ENCODE measurements at places on chromosomes 5 and 9. TPM values are rescaled to one million over a fixed set of nuclear protein-coding genes. Genes with fewer than 3 reads are reported as not detected.

Gene PKD2L2
- total RNA-seq: not detected

Gene PPP3R2
- total RNA-seq: not detected

Gene NRG2
- 2.3 TPM for total RNA-seq

Gene GRXCR2
- total RNA-seq: not detected

Gene TAF11L14
- not detected for total RNA-seq

Gene CAVIN4
- 0.21 TPM for total RNA-seq

Gene C6
- 0.49 TPM for total RNA-seq

GRCh38 chr9:129319076-129319937 is 141.2 kb upstream of the IER5L start:
- no peak for DNase-seq

DNA sequence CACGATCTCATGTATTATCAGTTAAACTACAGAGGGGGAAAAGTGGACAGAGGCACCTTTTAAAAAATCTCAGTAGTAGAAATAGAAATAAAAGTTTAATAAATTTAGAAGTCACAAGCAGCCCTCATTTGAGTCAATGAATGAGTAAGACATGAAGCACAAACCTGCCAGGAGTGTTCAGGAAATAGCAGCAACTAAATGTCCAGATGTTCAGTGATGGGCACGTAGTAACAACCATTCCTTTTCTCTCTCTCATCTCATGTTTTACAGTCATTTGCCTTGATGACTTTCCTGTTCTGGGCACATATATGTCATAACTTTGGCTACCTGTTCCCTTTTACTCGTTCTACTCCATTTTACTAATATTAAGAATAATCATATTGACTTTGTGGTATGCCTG is 17.7 kb downstream of the ISOC1 start:
- DNase-seq: no peak

DNA sequence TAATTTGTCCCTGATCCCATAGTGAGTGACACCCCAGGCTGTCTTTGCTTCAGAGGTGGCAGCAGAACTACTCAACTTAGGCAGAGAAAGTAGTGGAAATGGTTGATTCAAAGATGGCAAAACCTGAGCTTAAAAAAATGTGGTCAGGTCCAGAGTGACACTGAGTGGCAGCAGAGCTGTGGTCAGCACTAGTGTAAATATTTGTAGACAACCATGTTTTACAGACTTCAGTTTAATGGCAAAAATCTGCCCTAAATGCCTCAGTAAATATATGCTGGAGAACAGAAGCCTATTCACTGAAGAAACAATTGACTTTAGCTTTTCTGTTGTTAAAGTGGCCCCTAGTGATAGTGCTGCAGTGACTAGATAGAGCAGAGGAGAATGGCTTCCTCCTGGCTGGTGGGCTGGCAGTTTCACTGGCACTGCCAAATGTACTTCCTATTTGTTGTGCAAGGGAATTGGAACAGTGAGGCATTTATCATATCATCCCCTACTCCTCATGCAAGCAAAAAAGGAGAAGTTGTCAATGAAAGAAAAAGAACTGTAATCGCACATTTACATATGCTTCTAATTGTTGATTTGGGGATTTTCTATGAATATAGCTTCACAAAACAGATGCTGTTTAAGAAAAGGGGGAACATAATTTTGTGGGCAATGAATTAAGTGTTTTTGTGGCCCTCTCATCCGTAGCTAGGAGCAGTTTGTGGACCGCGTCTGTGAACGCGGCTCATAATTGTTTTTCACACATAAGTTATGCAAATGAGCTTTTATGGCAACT is 12.0 kb downstream of the PBX3 start:
- DNase-seq: no peak

- no peak for DNase-seq
Measured at GRCh38 chr5:168316139-168316578, 24.7 kb downstream of the WWC1 start.

DNA sequence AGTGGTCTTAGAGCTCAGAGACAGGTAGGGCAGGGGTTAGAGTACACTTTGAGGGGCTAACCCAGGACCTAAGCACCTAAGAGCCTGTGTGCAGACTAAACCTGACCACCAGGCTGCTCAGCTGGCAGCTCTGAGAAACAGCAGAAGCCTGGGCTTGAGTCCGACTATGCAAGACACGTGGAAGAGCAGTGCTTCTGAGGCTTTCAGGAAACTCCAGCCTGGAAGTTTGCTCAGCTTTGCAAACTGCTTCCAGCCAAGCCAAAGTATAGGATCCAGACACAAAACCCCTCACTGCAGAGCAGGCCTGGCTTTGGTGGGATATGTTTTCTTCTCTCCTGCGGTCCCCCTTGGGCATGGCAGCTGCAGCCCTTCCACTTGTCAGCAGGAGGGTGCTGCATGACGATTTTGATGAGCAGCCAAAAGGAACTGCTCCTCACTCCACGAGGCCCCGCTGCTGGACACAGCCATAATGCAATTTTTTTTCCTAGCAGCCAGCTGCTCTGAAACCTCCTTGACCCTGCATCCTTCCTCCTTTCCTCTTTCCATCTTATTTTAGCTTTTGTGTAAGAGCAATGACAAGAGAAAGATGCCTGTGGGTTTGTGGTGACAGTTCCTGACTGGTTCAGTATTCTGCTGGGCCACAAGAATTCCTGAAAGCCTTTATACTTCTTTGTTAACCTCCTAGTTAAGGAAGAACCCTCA is 123.1 kb downstream of the LIFR start:
- DNase-seq: no peak

GRCh38 chr9:127927988-127928675 is 2.4 kb downstream of the PIP5KL1 start:
- DNase-seq: no peak

GRCh38 chr5:93793159-93793781 is 51.9 kb upstream of the POU5F2 start:
- no peak for DNase-seq

DNA sequence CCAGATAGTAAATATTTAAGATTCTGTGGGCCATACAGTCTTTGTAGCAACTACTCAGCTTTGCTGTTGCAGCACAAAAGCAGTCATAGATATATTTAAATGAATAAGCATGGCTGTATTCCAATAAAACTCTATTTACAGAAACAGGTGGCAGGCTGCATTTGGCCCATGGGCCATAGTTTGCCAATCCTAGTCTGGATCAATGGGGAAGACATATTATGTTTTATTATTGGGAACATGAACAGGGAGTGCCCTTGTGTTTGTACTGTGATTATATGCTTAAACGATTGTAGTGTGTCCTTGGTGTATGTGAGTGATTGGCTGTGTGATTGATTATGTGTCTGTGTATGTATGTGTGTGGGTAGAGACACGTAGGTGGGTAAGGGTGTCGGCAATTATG is 12.0 kb upstream of the CCL27 start:
- no peak for DNase-seq

GRCh38 chr5:10578293-10578665 is 14.4 kb downstream of the ANKRD33B start:
- DNase-seq: no peak

DNA sequence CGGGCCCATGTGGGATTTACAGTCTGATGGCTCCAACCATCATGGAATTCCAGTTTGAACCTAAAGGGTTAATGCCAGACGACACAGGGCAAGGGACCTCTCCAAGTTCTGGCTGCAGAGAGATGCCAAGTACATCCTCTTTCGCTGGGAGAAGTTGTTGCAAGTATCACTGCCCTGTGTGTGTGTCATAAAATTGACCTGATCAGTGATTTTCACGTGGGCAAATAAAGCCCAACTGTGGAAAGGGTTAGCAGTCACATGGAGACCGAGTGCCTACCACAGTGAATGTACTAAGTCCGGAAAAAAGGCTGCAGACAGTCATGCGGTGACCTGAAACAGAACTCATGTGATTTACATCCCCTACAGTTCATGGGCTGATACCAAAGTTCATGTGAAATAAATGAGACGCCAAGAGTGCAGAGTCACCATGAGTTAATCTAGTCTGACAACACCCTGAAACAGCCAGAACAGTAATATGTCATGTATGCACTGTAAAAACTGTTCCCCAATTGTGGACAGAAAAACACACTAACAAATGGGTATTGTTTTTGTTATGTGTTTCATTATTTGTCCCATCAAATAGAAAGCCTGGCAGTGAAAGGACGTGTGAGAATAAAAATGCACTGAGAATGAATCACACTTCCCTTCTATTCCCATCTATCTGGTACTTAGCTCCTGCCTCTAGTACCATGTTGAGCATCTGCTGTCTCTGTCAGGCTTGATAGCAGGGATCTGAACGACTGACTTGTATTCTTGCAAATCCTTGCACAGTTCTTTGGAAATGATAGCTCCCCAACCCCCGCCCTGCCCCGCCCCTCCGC is 115.7 kb downstream of the SUSD1 start:
- no peak for DNase-seq

DNA sequence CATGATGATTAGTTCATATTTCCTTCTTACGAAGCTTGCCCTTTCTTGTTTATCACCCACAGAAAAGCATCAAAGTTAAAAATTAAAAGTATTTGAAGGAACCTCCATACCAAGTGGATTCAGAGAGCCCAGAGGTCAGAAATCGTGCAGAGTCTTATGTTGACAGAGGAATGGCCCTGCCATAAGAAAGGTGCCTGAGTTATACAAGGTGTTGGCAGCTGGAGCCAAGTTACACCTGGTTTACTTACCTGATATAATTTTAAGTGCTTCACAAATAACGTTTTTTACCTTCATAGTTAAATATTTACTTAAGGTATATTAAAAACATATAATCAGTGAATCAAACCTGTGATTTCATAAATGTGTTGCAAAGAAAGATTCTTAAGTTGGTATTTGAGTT is 42.3 kb upstream of the DHFR start:
- no peak for DNase-seq

GRCh38 chr9:116643691-116644090 is 43.4 kb upstream of the TRIM32 start:
- DNase-seq: no peak

DNA sequence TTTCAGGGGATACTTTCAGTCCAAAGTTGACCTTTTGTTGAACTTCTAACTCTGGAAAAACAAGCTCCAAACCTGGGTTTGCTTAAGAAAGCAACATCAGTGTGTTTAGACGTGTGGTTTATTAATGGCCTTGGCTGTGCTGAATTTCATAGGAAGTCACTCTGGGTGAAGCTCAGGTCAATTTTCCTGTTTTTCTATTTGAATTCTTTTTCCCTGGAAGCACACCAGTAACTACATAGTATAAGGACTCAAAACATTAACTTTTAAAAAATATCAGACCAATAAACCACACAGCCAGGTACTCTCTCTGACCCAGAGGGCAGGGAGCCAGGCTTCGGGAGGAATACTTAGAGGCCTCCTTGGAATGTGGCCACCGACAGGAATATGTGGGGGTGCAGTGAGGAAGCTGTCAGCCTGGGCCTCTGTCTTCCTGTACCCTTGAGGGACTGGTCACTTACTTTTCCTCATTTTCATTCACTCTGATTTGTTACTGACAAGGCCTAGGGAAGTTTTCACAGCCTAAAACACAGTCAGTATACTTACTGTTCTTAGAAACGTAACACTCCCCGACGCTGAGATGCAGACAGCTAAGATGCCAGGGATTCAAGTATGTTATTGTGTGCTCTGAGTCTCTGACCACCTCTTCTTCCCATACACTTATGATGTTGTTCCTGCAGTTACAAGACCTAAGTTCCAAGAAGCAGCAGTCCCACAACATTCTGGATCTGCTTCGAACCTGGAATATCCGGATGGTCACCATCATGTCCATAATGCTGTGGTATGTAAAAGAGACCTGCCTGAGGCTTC is 18.9 kb downstream of the SLC22A5 start:
- DNase-seq: no peak

DNA sequence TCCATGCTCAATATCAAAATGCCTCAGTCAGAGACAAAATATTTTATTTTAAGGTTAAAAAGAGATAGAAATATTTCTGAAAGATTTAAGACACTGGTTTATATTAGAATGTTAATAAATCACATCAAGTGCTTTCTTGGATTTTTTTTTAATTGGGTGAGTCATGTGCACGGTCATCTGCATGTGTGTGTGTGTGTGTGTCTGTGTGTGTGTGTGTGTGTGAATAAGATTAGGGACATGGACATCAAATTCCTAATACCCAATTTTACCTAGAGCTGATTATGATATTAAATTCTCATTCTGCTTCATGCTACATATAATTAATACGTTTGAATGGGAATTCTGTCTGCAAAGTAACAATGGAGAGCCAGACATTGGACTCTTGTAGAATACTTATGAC is 122.9 kb downstream of the BASP1 start:
- DNase-seq: no peak

GRCh38 chr5:77419644-77420582 is 72.2 kb downstream of the WDR41 start:
- no peak for DNase-seq

DNA sequence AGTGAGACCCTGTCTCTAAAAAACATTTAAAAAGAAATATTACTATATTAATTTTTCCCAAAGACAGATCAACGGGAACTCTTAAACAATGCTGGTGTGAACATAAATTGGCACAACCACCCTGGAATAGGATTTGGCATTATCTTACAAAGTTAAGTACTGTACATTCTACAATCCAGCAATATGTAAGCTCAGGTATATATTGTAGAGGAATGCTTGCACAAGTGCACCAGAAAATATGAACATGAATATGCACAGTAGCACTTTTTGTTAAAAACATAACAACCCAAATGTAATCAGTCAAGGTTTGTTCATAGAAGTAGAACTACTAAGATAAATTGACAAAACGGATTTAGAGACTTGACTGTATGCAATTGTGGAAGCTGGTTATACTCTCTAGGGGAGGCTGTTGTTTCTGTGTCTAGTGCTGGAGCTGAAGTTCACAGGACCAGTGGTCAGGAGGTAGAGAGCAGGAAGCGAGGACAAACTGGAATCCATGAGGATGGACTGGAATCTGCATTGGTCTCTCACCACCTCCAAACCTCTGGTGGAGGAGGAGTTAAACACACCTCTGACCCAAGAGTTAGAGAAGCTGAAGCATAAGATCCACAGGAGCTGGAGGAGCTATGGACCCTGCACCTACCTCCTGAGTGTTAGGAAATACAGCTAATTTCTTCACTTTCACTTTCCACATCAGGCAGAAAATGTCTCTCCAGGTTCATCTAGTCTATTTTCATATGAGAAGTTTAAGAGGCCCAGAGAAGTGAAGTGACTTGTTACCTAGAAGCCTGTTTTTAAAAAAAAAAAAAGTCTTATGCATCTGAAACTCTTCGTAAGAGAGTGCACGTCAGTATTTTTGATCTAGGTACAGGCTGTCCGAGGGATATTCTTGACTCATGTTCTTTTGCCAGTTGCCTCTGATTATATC is 20.3 kb upstream of the RIC1 start:
- DNase-seq: no peak

GRCh38 chr9:137070201-137070905 is at the start of gene SAPCD2:
Gene SAPCD2 (minus strand): TSS chr9:137070557. CDS start chr9:137070460, 97 bp downstream.
- DNase-seq: peak; percentile 48

DNA sequence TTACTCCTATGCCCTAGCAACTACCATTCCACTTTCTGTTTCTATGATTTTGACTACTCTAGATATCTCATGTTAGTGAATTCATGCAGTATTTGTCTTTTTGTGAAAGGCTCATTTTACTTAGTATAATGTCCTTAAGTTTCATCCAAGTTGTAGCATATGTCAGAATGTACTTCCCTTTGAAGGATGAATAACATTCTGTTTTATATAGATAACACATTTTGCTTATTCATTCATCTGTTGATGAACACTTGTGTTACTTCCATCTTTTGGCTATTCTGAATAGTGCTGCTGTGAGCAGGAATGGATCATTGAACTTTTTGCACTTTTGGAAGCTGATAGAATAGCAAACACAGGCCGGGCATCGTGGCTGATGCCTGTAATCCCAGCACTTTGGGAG is 140.2 kb upstream of the MYO10 start:
- no peak for DNase-seq
